ENCODE measurements at places on chromosomes 2 and 18.

GRCh38 chr2:8550481-8550880 lies 131.4 kb upstream of the ID2 start:
- no peak for DNase-seq
- H3K4me3 ChIP-seq = no peak overlapping the region
- H3K36me3 ChIP-seq = no peaks in the 10 kb centered on the region
- peaks cover 17% of the 10 kb centered on the region for H3K27me3 ChIP-seq
- no peak overlapping the region for H3K27ac ChIP-seq
- peaks cover 33% of the 10 kb centered on the region for H3K4me1 ChIP-seq

DNA sequence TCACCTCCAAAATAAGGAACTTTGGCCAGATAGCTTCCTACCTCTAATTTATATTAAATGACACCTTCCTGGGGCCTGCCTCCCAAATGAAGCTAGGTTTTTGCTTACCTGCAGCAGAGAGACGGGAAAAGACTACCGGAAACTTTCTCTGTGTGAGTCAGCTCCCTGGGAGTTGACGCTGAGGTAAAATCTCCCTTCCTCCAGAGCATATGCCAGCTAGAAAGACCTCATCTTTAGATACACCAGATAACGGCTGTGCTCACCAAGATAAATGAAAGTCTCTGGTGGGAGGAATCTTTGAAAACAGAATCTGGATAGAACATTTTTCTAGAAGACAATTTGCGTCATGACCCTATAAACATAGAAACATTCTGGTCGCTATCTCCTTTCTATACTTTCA lies 99.7 kb upstream of the RFX8 start:
- peaks cover 8% of the 10 kb centered on the region for H3K27me3 ChIP-seq
- peaks cover 8% of the 10 kb centered on the region for H3K36me3 ChIP-seq
- peaks cover 43% of the 10 kb centered on the region for H3K4me1 ChIP-seq
- H3K4me3 ChIP-seq = no peak overlapping the region
- DNase-seq = no peak

DNA sequence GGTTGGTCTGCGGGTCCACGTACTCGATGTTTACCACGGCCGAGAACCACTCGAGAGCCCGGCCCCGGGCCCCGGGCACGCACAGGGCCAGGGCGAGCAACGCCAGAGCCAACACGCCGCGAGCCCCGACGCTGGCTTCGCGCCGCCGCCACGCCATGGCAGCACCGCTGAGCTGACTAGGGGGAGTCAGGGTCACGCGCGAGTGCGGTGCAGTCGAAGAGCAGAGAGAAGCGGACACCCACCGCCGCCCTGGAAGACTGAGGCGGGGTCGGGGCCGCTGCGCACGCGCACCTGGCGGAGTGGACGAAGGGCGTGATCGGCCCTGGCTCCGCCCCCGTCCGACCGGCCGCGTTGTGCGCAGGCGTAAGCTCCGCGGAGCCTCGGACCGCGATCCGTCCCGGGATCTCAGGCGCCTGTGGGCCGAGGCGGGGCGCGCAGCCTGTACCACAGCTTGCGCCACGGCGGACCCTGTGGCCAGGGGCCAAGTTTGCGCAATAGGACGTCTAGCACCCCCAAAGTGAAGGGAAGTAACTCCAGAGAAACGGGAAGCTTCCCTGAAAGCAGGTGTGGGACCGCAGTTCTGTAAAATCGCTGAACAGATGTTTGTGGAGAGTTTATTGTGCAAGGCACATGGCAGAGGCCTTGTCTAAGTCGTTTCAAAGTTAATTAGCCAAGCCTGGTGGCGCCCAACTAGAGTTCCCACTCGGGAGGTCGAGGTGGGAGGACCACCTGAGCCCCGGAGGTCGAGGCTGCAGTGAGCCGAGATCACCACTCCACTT lies at the start of gene RNF149:
TSS of gene RNF149 (minus strand) at position 270 of the 779 bp plus-strand sequence. CDS start at position 157, 113 bp downstream.
- H3K4me3 ChIP-seq = peak within 1 kb of the TSS; percentile 100
- no peaks in the 10 kb centered on the region for H3K27me3 ChIP-seq
- peak within 1 kb of the TSS; percentile 98 for H3K27ac ChIP-seq
- peaks cover 37% of the 10 kb centered on the region for H3K36me3 ChIP-seq

GRCh38 chr2:176779917-176780316 lies 432.7 kb upstream of the HNRNPA3 start:
- H3K27ac ChIP-seq = no peak overlapping the region
- H3K36me3 ChIP-seq = peaks cover 3% of the 10 kb centered on the region
- H3K4me1 ChIP-seq = peaks cover 9% of the 10 kb centered on the region
- H3K4me3 ChIP-seq = no peak overlapping the region
- H3K27me3 ChIP-seq = peaks cover 3% of the 10 kb centered on the region

DNA sequence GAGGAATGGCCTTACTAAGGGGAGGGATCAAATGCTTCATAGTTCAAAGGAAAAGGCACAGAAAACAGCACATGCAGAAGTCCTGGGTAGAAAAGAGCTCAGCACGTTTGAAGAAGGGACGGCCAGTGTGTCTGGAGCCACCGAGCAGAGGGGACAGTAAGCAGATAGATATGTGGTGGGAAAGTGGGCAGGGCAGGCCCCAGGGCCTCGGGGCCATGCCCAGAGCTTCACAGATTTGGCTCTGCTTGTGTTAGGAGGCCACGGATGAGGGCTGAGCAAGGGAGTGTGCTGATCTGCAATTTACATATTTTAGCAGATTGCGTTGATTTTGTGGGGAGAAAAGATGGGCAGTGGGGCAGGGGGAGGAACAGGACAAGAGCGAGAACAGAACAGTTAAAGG lies 343.1 kb downstream of the LPIN1 start:
- no peak overlapping the region for H3K4me3 ChIP-seq
- H3K4me1 ChIP-seq = no peaks in the 10 kb centered on the region
- H3K27me3 ChIP-seq = peaks cover 15% of the 10 kb centered on the region
- no peak for DNase-seq
- no peak overlapping the region for H3K27ac ChIP-seq
- no peaks in the 10 kb centered on the region for H3K36me3 ChIP-seq

GRCh38 chr2:238667008-238667407 lies 180.9 kb upstream of the TWIST2 start:
- peaks cover 19% of the 10 kb centered on the region for H3K27me3 ChIP-seq
- H3K4me3 ChIP-seq = no peak overlapping the region
- DNase-seq = no peak
- no peaks in the 10 kb centered on the region for H3K4me1 ChIP-seq

GRCh38 chr18:7760967-7761948 lies 194.1 kb downstream of the PTPRM start:
- H3K4me1 ChIP-seq = no peaks in the 10 kb centered on the region
- DNase-seq = no peak
- H3K27ac ChIP-seq = no peak overlapping the region
- no peak overlapping the region for H3K4me3 ChIP-seq
- H3K36me3 ChIP-seq = no peaks in the 10 kb centered on the region

- no peak overlapping the region for H3K27ac ChIP-seq
- no peaks in the 10 kb centered on the region for H3K4me1 ChIP-seq
- H3K36me3 ChIP-seq = no peaks in the 10 kb centered on the region
- no peak for DNase-seq
Measured at GRCh38 chr2:165640247-165640929, 153.7 kb downstream of the GALNT3 start.

DNA sequence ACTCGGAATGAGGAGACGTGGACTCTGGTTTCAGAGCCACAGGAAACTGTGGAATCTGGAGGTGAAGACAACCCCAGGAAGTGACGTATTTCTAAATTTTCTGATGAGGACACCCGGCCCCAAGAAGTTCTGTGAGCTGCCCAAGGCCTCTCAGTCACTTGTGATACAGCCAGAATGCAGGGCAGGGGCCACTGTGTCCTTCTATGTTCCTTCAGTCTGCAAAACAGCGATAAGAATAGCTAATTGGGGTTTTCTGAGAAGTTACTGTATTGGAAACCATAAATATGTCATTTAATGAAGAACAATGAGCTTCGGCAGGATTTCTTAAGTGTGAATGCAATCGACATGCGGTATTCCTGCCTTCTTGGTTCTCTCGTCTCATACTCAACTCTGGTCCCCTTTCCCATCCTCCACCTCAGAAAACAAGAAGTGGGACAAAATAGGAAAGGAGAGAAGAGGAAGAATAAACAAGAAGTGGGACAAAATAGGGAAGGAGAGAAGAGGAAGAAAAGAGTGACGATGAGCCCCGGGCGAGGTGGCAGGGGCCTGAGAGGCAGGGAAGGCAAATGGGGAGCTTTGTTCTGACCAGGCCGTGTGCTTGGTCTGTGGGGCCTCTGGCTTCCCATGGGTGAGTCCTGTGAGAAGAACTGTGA lies 282.0 kb upstream of the REV1 start:
- H3K4me1 ChIP-seq = no peaks in the 10 kb centered on the region
- DNase-seq = no peak
- no peaks in the 10 kb centered on the region for H3K36me3 ChIP-seq
- H3K27ac ChIP-seq = no peak overlapping the region
- peaks cover 4% of the 10 kb centered on the region for H3K27me3 ChIP-seq
- no peak overlapping the region for H3K4me3 ChIP-seq

GRCh38 chr2:15640261-15640711 lies 48.6 kb downstream of the DDX1 start:
- DNase-seq = no peak
- H3K36me3 ChIP-seq = peaks cover 12% of the 10 kb centered on the region
- no peak overlapping the region for H3K4me3 ChIP-seq
- H3K4me1 ChIP-seq = no peaks in the 10 kb centered on the region
- no peak overlapping the region for H3K27ac ChIP-seq
- no peaks in the 10 kb centered on the region for H3K27me3 ChIP-seq

DNA sequence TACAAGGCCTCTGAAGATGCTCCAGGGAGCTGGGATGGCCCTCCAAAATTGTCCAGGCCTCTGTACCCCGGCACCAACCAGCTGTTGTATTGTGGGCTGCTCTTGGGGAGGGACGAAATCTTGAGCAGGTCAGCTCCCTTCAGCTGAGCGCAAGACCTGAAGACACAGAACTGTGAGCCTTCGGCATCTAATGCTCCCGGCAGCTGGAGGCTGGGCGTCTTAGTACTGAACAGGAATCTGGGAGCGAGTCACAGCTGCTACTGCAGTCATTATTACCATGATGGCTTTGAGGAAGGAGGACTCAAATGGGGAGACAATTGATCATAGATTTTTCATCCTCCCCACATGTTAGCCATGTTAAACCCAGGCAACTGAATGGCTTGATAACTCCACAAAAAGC lies 83.0 kb upstream of the LTBP1 start:
- no peaks in the 10 kb centered on the region for H3K36me3 ChIP-seq
- no peak overlapping the region for H3K4me3 ChIP-seq
- DNase-seq = no peak
- H3K4me1 ChIP-seq = no peaks in the 10 kb centered on the region

DNA sequence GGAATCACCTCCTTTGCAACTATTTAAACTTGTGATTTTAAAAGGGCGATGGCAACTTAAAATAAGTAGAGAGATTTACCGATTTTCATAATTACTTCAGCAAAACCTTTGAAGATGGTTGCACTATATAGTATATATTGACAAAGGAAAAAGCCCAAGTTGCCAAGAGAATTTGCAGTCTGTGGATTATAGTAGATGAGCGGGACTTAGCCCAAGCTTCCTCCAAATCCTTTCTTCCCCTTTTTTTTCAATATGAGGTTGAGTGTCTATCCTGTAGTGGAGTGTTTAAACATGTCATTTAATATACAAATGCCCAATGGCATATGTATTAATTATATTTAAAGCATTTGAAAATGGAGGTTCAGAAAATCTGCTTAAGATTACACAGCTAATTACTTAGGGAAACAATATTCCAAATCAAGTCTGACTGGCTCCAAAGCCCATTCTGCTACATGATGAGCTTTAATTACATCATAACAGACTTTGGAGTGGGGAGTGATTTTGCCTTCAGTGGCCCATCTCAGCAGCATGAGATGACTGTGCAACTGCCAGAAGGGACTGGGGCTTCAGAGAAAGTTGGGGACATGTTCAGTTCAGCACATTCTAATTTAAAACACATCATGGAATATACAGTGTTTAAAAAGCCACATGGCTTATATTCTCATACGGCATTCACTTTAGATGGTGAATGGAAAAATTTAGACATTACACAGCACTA lies 73.2 kb downstream of the COL3A1 start:
- no peak for DNase-seq
- H3K4me3 ChIP-seq = no peak overlapping the region
- H3K27ac ChIP-seq = no peak overlapping the region

DNA sequence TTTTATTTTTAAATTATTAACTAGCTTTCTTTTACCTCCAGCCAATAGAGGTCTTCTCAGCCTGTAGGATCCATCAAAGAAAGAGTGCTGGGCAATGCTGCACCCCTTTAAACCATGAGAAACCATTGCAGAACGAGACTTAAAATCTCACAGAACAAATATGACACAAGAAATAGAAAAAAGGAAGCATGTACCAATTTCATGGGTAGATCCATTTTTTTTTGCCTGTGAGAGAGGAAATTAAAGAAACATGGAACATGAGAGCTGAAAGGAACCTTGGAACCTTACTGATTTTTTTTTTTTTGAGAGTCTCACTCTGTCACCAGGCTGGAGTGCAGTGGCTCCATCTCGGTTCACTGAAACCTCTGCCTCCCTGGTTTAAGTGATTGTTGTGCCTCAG lies 14.0 kb downstream of the HRH4 start:
- H3K27ac ChIP-seq = no peak overlapping the region
- no peaks in the 10 kb centered on the region for H3K36me3 ChIP-seq
- H3K4me1 ChIP-seq = peaks cover 10% of the 10 kb centered on the region
- no peak overlapping the region for H3K4me3 ChIP-seq

- H3K27me3 ChIP-seq = peaks cover 28% of the 10 kb centered on the region
- H3K27ac ChIP-seq = no peak overlapping the region
- no peaks in the 10 kb centered on the region for H3K36me3 ChIP-seq
- no peaks in the 10 kb centered on the region for H3K4me1 ChIP-seq
Measured at GRCh38 chr2:158745067-158745865, 49.9 kb upstream of the DAPL1 start.

DNA sequence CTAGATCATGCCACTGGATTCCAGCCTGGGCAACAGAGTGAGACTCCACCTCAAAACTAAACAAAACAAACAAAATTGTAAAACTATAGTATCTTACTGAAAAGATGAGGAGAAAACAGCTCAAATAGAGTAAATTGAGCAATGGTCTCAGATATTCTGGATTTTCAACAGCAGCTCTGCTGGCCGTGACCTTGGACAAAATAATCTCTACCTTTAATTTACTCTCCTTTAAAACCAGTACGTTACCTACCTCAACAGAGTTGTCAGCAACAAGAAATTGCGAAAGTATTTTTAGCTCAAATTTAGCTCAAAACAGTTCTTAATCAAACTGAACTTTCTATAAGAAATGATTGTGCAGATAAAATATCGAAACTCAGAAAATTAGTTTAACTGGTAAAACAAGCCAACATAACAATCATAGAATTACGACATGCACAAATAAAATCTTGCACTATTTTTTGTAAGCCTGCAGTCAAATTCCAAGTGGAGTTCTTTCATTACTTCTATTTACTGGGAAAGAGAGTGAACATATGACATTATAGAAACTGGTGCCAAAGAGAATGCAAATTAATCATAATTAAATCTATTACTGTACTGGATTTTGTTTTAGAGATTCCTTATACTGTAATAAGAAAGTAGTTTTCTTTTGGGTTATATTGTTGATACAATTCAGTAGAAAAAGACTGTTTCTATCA lies 40.8 kb downstream of the TRIP12 start:
- H3K36me3 ChIP-seq = peaks cover 24% of the 10 kb centered on the region
- peak overlapping the region; percentile 11 for H3K27ac ChIP-seq
- H3K4me1 ChIP-seq = peaks cover 2% of the 10 kb centered on the region
- no peak for DNase-seq
- H3K27me3 ChIP-seq = no peaks in the 10 kb centered on the region

GRCh38 chr2:229314117-229314516 lies 43.0 kb upstream of the PID1 start:
- no peaks in the 10 kb centered on the region for H3K27me3 ChIP-seq
- DNase-seq = no peak
- no peak overlapping the region for H3K4me3 ChIP-seq
- H3K36me3 ChIP-seq = no peaks in the 10 kb centered on the region
